ENCODE measurements at places on chromosomes 1 and 21.
A peak's percentile ranks its signal among the peaks of the same experiment; 100 is the strongest.

DNA sequence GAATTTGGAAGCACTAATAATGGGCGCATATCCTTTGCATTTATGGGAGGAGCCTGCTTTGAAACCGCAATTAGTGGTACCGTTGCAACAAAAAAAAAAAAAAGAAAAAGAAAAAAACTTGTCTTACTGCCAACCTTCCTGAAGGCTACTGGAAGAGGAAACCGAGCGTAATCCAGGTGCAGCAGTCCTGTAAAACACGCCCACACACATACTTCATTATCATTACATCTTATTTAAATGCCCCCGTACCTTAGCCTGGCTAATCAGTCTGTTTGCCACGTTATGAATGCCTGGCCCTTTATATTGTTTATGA, 686 bp upstream of the ZNF281 start:
- DNase-seq = peak; percentile 18

GRCh38 chr21:26389971-26390641, 183.0 kb downstream of the CYYR1 start:
- no peak for DNase-seq

- DNase-seq = no peak
Measured at GRCh38 chr1:228314658-228315483, 91.8 kb downstream of the TRIM11 start.

DNA sequence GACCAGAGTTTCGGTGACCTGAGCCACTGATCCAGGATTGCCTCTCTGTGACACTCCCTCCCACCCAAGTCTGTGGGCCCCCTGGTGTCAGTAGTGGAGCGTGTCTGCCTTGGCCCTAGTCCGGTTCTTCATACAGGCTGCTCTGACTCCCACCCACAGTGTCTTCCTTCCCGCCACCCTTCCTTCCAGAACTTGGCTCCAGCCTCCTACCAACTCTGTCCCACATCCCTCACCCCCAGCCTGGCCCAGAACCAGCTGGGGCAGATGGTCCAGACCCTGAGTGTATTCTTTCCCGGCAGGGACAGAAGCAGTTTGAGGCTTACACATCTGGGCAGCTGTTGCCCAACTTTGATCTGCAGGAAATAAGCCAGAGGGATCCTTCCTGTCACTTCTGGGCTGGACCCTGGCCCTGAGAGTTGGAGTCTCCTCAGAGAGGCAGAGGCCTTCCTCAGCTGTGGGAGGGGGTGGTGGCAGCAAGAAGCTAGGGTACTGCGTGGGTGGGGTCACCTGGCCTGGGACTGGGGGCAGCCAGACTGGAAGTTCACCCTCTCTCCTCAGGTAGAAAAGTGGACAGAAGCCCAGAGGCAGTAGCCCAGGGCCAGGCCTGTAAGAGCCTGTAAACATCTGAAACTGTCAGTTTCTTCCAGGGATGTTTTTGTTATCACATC, 43.1 kb upstream of the EPS8L3 start:
- DNase-seq = no peak

DNA sequence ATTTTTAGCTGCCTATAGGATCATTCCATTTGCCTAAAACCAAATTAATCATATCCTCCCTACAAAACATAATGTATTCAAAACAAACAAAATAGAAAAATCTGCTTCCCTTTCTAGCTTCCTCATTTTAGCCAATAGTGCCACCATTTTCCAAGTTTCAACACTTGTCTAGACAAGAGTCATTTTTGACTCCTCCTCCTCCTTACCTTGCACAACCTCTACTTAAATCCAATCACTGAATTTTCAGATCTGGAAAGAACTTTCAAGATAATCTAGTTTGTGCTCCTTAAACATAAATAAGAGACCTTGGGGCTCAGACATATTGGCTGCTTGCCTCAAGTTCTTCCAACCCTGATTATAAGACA, 7.4 kb downstream of the STX6 start:
- no peak for DNase-seq

GRCh38 chr1:75811211-75811981, 14.7 kb downstream of the MSH4 start:
- no peak for DNase-seq

DNA sequence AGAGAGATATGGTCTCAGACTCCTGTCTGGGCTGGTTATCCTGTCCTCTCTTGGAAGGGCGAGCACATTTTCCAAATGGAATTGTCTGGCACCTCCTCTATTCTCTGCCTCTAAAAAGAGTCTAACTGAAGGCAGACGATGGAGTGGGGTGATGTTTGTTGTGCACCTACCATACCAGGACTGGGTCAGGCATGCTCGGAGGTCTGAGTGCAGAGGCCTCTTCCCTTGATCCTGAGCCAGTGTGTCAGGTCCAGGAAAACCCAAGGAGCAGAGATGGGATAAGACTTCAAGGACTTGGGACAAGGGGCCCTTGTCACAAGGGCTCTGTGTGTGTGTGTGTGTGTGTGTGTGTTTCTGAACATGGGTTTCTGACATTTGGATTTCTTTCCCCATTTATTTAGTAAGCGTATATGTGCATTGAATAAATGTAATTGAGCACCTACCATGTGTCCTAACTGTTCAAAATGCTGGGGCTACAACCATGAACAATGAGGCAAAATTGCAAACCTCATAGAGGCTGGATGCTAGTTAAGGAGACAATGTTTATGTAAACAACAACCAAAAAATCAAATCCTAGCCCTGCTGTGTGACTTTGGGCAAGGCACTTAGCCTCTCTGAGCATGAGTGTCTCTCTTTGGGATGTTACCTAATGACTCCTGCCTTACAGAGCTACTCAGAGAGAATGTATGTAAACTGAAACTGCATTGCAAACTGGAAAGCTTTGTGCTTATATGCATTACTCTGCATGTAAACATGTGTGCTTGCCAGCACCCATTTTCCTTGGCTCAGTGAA, 276.3 kb downstream of the FOXD2 start:
- no peak for DNase-seq
